HFF-Myc (cell line): ENCODE measurements at places on chromosomes 1 and 21.

DNA sequence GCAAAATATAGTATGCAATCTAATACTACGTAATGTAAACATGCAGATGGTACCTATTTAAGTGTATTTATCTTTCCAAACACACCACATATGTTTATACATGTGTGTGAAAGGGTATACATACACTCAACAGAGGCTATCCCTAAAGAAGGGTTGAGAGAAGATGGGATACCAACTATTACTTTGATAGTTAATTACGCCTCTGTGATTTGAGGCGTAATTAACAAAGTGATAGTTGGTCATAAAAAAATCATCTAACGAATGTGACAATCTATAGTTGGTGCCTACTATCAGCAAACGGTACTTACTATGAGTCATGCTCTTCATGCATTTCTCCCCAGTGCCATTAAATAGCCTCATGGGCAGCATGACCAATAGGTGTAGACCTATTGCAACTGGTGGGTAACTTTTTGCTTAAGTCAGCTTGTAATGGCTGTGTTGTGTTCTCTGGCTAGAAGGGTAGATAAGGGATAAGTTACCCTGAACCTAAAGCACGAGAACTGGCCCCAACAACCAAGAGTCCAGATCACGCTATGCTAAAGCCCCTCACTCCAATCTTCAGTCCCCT is 15.3 kb downstream of the RCAN1 start:
- DNase-seq = no peak

- DNase-seq = no peak
Measured at GRCh38 chr1:14974361-14974760, 179.2 kb upstream of the TMEM51 start.

DNA sequence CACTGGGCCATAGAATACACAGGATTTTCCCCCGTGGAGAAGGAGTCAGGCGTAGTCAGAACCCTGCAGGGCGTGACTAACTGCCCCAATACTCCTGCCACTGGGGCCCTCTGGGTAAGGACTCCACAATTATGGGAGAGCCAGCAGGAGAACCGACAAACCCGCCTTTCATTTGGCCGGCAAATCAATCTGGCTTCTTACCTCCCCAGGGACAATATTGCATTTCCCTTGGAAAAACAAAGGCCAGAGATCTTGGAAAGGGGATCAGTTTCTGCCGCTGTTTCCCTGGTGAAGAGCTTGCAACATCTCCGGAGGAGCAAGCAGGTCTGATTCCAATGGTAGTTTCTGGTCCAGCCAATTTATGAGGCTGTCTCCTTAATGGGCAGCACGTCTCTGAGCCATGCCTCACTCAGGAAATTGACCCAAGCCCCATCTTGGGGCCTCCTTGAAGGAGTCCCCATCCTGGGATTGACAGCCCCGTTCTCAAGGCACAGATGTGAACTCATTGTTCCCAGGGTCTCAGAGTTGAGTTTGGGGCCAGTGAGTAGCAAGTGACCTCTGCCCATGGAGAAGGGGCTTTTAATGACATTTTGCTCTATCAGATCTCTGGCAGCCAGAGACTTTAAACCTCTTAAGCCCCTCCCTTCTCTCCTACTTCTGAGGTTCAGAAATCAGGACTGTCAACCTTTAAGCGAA is 4.3 kb downstream of the TRABD2B start:
- no peak for DNase-seq

- no peak for DNase-seq
Measured at GRCh38 chr21:31442339-31442738, 98.3 kb upstream of the TIAM1 start.

DNA sequence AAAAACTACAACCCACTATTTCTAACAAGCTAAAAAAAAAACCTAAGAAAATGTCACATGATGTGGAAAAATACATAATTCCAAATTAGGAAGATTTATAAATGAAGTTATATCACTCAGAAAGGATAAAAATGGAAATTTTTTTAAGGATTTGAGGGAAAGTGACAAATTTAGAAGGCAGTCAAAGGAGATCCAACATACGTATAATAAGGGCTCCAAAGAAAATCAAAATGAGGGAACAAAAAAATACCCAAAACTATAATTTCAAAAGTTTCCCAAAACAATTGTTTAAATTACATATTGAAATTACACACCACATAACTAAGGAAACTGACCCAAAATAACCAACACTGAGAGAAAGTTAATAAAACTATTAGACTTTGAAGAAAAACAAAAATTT is 381.1 kb upstream of the KAZN start:
- DNase-seq = no peak

DNA sequence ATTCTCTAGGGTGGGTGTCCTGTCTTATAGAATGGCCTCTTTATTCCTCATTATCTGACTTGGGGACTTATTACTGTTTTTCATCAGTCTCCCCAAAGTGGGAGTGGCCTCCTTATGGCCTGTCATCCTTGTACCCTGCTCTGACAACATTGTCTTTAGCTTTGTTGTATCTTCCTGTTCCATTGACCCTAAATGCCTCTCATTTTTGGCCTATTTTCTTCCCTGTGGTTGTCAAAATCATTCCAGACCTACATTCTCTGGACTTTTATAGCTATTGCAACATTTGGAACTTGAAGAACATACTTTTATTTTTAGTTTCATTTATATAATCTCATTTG is 9.7 kb downstream of the SFT2D2 start:
- no peak for DNase-seq

DNA sequence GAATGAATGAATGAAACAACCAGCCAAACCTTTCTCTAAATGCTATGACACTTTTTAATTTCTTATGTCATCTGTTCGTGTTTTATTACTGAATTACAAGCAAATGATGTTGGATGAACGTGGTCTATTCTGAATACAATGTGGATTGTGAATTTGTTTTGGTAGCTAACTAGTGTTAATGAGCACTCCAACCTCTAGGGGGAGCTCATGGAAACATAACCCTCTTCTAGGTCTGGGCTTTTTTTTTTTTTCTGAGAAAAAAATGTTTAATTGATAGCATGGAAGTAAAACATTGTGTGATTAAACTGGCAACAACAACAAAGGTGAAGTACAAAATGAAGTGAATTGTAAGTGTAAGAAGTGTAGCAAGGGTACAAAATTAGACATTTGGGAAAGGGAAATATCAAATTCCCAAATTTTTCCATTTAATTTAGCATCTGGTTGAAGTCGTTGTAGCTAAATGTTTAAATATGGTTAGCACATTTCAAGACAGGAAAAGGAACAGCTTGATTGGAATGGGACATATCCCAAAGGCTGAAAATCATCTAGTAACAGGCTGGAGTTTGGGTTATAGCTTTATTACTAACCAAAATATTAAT is 42.6 kb upstream of the PTGS2 start:
- peak; percentile 42 for DNase-seq

GRCh38 chr1:167776151-167776550 is 54.4 kb downstream of the MPZL1 start:
- no peak for DNase-seq

- no peak for DNase-seq
Measured at GRCh38 chr1:94022471-94023189, 98.3 kb downstream of the ABCA4 start.

DNA sequence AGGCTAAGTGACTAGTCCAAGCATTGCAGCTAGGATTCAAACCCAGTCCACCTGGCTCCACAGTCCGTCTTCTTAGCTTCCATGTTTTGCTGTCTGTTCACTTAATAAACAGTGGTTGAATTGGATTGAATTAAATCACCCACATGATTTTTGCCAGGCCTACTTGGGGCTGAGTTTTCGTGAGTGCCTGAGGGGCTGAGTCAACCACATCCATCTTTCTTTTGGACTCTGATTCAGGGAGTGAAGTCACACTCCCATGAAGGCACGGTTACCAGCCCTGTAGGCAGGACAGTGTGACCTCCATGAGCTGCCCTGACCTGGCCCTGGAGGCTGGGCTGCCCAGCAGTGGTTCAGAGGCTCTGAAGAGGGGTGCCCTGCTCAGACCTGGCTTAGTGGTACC is 123.7 kb downstream of the ACTL8 start:
- DNase-seq = no peak

GRCh38 chr1:229862017-229862774 is 204.8 kb upstream of the GALNT2 start:
- DNase-seq = no peak

DNA sequence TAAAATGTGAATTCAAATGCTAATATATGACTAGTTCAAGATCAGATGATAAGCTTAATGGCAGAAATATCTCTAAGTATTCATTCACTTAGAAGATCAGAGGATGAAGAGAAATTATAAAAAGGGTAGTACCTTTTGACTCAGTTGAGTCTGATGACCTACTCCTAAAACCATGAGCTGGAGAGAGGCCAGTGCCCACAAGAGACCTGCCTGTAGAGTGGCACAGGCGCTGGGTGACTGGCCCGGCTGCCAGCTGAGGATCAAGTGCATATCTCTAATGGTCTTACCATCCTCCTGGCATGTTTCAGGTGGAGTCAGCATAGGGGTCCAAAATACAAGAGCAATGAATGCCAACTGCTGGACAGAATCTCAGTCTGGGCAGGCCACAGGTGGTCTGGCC is 14.1 kb downstream of the DDAH1 start:
- DNase-seq = no peak

DNA sequence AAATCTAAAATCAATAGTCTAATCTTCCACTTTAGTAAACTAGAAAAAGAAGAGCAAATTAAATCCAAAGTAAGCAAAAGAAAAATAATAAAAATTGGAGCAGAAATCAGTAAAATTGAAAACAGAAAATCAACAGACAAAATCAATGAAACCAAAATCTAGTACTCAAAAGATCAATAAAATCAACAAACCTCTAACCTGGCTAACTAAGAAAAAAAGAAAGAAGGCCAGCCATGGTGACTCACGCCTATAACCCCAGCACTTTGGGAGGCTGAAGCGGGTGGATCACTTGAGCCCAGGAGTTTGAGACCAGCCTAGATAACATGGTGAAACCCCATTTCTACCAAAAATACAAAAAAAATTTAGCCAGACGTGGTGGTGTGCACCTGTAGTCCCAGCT is 22.8 kb downstream of the PDIK1L start:
- no peak for DNase-seq

DNA sequence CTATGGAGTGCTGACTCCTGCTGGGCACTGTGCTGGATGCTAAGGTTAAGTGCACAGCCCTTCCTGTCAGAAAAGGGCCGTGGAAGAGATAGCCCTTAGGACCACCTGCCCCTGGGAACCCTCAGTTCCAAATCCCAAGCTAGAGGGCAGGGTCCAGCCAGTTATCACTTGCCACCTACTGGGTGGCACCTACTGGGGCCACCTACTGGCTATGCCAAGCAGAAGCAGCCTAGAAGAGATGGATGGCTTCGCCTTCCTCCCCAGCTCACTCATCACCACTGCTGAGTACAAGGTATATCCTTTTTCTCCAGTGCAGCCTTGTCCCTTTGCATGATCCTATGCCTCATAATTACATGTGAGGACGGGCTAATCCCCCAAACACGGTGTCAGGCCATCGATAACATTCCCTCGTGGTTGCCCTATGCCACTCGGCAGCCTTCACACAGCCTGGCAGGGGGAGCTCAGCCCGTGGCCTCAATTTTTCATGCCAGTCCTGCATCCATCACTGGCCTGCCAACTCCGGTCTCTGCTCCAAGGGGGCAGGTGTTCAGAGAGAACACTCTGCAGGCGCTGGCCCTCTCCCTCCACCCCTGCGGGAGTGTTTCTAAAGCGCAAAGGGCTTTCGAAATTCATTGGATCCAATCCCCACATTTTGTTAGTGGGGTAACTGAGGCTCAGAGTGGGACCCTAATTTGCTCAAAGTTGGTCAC is 49.0 kb downstream of the SYT2 start:
- DNase-seq = no peak

DNA sequence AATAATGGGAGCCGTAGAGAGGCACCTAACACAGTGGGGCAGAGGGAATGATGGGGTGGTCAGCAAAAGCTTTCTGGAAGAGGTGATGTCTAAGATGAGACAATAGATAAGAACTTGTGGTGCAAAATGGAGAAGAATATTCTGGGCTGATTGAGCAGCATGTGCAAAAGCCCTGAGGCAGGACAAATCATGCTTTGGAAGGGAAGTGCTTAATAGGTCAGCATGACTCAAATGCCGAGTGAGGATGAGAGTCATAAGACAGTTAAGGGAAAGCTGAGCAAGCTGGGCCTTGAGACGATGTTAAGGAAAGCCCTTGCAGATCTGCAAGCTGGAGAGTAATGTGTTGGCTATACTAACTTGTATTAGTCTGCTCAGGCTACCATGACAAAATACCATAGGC is 37.3 kb upstream of the ASB17 start:
- DNase-seq = no peak

GRCh38 chr1:41917835-41918449 is 780 bp downstream of the HIVEP3 start:
- DNase-seq = no peak

DNA sequence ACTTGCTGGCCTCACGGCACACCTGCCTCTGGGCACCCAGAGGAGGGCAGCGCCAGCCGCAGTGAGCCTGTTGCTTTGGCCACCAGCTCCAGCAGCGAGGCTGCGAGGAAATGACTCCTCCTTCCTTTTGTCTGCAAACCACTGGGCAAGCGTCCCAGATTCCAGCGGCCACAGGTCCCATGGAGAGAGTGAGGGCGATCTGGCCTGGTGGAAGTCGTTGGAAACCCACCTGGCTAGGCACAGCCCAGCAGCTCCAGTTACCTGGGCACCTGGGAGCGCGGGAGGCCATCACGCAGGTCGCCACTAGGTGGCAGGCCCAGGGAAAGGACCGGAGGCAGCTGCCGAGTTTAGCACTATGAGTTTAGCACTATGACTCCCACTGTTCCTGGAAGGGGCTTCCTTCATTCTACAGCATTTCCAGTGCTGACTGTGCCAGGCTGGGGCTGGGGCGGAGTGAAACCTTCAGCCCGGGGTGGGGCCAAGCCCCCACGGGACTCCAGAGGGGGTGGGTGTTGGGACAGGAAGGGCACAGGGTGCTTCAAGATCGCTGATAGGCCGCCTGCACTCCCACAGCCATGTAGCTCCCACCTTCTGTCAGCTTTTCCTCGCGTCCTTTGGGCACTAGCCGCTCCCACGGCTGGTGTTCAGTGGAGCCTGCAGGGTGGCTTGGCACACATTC is 1.1 kb upstream of the ESPN start:
- DNase-seq = no peak

DNA sequence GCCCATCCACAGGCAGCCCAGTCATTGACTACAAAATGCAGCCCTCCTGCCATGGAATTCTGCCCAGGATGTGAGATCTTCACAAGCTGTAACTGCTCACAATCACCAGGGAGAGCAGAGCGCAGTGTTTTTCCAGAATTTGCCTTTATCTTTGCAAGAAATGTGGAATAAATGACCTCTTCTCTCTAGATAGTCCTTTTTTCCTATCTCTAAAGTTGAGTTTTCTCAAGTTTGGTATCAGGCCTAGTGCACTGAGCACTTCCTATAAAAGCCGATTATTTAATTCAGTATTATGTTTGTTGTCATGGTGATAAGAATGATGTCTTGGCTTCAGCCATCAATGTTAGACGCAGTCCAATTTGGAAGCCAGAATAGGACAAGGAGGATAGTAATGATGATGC is 246.9 kb upstream of the IRF2BP2 start:
- DNase-seq = no peak
